ENCODE measurements at places on chromosomes 5 and 9.

GRCh38 chr5:30040488-30041118, 1152.9 kb upstream of the CDH6 start:
- DNase-seq = peak; percentile 74

GRCh38 chr9:36292641-36293040, 34.4 kb upstream of the GNE start:
- DNase-seq = no peak

DNA sequence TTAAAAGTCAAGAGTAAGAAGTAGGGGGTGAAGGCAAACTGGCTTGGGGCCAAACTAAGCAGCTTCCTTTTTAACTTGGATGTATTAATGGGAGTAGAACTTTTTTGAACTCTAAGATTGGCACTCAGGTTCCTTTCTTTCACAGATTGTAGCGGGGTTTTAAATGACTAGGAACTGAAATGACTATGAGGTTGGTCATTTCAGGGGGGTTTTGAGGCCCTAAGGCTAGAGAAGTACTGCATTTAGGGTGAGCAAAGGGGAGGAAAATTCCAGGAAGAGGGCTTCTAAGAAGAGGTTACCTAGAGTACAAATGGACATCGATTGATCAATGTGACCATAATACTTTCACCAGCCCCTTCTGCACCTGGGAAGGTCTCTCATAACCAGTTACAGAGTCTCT, 381.8 kb downstream of the MLLT3 start:
- DNase-seq = no peak

DNA sequence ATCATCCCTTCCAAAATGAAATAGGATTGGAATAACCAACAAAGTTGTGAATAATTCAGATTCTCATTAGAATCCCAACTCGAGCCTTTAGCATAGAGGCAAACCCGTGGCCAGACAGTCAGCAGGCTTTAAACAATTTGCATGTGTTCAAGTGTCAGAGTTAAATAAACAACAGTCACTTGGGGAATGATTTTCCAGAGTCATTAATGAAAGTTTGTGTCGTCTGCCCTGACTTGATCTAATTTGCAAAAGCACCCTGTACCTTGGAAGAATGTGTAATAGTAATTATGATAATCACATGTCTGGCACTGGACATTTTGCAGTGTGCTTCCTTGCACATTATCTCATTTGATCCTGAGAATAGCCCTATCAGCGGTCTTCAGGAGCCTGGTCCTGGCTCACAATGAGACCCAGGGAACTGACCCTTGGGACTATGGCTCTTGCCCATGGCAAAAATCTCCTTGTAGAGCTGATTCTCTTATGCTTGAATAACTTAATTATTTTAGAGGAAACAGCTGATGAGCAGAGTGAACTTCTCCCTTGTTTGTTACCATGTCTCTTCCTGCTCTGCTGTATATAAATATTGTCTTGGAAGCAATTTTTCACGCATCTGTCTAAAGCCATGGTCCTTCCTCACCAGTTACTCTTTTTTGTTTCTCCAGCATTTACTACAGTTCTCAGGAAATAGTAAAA, 272.7 kb downstream of the NR3C1 start:
- DNase-seq = no peak

All from neuronal stem cell (in vitro differentiated cells).